ENCODE measurements at places on chromosomes 6 and 20.

DNA sequence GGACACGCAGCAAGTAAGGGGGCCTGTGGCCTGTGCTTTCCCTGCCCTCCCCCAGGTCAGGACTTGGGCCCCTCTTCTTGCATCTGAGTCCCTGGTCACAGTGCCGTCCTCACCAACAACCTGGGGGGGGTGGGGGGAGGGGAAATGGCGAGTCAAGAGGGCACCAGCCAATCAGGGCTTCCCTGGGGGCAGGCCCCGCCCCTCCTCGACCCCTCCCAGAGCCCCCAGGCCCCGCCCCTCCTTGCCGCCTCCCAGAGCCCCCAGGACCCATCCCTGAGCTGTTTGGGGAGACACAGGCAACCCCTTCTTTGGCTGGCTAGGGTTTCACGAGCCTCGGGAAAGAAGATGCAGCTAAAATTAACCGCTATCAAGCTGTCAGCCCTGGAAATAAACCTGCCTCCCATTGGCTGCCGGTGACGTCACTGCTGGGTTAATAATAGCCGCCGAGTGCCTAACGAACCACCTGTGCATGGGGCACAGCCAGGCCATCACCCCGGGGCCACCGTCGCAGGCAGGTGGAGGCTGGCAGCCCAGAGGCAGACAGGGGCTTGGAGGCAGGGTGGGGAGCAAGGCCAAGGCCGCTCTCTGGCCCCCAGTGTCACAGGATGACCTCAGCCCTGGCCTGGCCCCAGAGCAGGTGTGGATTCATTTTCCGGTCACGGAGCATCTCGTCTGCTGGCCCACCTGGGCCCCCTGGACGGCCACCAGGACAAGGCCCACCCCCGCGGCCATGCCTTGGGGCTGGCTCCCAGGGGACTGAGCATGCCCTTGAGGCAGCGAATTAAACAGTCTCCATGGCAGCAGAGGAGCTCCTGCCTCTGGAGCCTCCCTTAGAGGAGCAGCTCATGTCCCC lies 3.2 kb upstream of the EEF1A2 start:
- DNase-seq = no peak

GRCh38 chr20:34706302-34706875 lies 2.2 kb downstream of the TP53INP2 start:
- DNase-seq = no peak

DNA sequence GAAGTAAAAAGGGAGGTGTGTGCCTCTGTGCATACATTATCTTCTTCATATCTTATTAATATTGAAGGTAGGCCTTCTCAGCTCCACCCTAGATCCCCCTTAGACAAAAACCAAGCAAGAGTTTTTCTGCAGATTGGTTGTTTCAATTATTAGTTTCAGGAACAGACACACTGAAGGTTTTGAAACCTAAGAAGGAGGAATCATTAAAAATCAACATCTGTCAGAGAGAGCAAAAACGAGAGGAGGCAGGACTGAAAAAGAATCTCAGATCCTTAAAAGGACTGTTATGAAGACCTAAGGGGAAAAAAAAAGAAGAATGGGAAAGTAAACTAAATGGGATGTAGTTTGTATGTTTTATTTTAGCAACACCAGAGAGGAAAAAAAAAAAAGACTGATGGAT lies 560.8 kb upstream of the JAG1 start:
- DNase-seq = no peak

- no peak for DNase-seq
These were observed 149.7 kb downstream of the PRL start for GRCh38 chr6:22146931-22147701.

DNA sequence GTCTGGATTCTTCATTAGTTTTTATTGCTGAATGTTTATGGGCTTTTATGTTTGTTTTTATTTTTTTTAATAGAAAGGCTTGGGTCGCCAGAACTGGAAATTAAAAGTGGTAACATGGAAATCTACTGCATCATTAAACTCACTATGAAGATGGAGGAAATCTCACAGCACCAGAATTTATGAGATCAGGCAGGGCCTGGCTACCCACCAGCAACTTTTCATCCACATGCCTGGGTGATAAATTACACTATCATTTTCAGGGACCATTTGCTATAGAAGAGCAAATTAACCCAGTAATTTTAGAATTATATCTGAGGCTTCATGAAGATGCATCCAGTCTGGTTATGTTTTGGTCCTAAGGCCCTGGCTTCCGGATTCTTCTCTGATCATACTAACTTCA lies 57.8 kb upstream of the PLCB4 start:
- DNase-seq = no peak

DNA sequence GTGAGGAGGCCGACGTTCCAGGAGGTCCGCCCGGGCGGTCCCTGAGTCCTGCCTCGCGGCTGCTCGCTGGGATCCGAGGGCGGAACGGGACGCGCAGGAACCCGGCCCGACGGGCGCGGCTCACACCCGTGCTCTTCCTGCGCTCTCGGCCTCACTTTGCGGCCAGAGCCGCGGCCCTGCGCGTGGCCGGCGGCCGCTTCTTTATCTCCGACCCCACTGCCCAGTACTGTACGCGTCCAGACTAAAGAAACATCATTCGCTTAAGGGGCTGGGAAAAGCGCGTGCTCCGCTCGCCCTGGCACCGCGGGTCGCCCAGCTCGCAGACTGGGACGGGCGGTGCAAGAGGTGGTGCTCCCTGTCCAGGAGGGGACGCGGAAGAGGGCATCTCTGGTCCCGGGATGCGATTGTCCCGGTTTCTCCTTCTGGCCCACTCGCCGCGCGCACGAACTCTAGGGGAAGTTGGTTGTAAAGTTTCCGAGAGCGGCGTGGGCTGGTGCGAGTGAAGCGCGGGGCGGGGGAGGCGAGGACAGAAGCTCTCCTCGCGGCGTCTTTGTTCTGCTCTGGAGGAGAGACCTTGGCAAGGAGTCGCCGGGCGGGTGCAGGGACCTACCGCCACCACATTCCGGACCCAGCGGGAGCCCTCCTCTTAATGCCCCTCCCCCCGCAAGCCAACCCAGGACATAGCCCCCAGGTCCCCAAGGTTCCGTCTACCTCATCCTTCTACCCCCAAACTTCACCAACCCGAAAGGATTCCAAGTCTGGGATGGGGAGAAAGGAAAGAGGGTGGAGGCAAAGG lies 71.0 kb downstream of the SOX4 start:
- DNase-seq = no peak

GRCh38 chr20:11496380-11496779 lies 421.3 kb upstream of the BTBD3 start:
- no peak for DNase-seq

DNA sequence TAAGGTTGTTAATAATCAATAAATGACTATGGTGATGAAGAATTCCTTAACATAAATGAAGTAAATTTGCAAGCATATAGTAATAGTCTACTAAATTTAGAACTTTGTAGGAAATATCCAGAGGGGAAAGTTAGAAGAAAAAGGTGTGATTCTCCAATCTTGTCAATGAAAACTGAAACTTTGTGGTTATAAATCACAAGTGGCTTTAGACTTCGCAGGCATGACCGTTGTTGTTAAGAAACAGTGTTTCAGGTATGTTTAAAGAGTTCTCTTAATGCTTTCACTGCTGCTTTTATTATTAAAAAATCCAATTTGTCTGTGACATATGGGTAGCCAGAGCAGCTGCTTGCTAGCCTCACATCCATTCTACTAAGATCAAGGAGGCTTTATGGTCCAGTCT lies 475.6 kb upstream of the ADGRB3 start:
- DNase-seq = no peak

- no peak for DNase-seq
These were observed 58.7 kb downstream of the BCKDHB start for GRCh38 chr6:80165143-80165542.

DNA sequence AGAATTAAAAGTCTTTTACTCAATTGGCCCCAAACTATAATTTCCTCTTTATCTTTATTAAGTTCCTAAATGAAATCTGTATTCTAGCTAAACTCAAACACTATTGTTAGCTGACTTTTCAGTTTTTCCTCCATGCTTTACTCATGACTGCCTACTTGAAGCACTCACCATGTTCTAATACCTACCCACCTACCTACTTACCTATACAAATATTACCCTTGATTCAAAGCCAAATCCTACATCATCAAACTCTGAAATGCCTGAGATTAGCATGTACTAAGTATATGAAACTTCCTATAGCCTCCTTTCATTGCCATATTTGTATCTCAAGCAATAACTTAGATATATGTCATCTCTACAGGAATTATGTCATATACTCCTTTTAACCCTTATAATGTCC lies 259.7 kb downstream of the HDGFL1 start:
- DNase-seq = no peak

GRCh38 chr6:41682497-41683272 lies 44.4 kb downstream of the MDFI start:
- no peak for DNase-seq

DNA sequence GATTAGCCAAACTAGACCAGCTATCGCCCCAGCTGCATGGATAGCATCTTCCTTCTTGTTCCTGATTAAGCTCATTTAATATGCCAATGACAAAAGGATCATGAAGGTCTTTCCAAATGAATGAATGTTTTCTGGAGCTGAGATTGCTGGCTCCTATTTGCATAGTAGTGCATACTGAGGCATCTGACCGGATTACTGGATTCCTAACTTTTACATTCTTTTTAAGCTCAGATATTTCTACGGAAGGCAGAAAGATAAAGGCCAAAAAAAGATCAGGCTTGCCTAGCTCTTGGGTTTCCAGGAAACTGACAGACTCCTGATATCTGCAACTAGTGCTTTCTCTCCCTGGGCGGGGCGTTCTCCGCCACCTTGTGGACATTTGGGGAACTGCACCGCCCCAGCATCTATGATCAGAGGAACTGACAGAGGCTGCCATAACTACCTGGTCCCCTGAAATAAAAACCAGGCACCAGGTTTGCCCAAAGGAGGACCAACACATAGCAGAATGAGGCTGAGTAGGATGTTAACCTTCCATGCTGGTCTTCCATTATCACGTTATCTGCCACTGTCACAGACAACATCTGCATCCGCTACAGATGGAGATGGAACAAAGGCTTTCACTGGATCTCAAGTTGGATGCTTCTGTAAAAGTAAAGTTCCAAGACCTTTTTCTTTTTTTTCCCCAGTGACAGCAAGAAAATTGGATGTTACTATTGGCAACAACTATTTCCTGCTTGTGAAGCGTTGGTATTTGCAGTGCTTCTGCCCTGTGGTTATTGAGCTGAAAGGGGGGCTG lies 33.2 kb downstream of the NT5E start:
- peak; percentile 72 for DNase-seq

DNA sequence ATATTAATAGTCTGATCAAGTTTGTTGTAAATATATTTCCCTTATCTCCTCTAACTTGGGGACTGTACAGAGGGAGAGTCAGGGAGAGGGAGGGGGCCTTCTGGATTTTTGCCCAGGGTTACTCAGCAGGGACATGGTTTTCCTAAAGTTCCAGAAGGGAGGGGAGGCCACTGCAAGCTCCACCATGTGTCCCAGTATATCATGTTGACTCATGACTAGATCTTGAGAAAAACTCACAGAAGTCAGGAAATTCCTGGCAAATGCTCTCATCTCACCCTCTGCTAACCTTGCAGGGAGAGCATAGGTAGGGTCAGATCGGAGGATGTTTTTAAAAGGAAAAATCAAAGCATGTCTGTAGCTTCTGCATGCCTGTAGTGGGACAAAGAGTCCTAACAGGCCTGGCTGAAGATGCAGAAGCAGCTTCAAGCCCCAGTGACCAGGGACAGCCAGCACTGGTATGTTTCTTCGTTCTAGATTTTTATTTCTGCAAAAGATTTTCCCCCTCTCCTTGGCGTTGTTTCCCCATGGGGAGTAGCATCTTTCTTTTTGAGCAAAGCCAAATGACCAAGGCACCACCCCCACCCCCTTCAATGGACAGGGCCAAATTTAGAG lies 272.9 kb upstream of the SUPT3H start:
- no peak for DNase-seq

- DNase-seq = no peak
These were observed 19.8 kb downstream of the ADRM1 start for GRCh38 chr20:62322492-62323041.

- DNase-seq = no peak
These were observed 49.2 kb upstream of the ATXN1 start for GRCh38 chr6:16810411-16810810.
